ENCODE measurements at places on chromosomes 12 and 14.

- no peak for DNase-seq
Measured at GRCh38 chr12:75754698-75755097, 243.3 kb upstream of the KRR1 start.

DNA sequence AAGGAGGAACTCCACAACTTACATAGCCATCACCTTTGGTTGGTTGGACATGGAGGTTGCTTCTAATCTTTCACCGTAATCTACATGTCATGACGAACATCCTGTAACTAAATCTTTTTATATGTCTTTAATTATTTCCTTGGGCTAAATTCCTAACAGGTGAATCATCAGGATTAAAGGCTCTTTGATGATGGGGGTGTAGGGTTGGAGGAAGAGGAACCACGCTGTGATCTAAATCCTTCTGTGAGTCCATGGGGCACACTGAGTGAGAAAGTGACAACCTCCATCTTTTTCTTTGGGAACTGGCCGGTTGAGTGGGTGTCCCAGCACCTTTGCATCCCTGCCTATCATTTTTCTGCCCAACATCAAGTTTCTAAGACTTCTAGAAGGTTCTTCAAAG, 31.1 kb upstream of the MAP1LC3B2 start:
- DNase-seq = no peak

DNA sequence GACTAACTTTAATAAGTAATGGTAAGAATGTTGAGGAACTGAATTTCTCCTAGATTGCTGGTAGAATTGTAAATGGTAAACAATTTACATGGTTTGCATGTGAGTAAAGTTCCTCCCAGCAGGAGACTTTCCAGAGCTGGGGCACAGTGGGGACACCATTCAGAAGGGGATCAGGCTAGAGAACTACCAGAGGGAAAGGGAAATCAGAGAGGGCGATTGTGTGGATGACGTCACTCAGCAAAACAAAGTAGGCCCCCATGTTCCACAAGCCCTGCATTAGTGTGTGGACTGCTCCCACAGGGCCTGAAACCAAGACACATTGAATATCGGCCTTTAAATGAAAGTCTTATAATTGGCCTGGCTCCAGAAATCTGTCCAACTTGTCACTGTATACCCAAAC, 9.5 kb downstream of the RNASE11 start:
- no peak for DNase-seq

- DNase-seq = no peak
Measured at GRCh38 chr14:67962215-67962644, 142.7 kb downstream of the RAD51B start.

- DNase-seq = no peak
Measured at GRCh38 chr12:59940631-59941342, 345.0 kb downstream of the SLC16A7 start.

DNA sequence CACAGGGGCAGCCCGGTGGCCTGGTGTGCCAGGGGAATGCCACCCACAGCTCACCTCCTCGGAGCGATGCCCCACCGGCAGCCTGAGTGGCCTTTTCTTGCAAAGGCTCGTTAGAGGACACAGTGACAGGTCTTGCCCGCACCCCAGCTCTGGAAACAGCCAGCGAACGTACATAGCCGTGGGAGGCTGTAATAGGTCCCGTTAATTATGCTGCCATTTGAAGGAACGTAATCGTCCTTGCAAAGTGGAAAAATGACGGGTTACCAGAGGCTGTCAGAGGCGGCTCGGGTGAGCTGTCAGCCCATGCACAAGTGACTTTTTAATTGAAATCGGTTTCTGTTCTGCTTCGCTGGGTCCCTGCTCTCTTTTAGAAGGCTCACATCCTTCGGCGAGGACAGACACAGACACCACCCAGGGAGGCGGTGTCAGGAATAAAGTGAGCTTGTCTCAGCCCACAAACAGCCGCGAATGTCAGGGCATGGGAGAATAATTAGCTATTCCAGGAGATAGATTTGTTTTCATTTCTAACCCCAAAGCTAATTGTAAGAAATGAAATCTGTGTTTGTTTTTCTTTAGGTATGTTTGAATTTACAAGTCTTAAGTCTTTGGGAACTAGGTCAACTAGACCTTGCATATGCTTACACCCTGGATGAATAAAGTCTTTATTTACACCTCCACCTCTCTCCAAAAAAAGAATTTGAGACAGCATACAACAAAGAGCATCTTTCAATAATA, 77.2 kb upstream of the RFLNA start:
- DNase-seq = peak; percentile 89
